HT-29 (cell line): ENCODE measurements at places on chromosomes 2 and 18. TPM values are rescaled to one million over a fixed set of nuclear protein-coding genes. Genes with fewer than 3 reads are reported as not detected.
A peak's percentile ranks its signal among the peaks of the same experiment; 100 is the strongest.

DNA sequence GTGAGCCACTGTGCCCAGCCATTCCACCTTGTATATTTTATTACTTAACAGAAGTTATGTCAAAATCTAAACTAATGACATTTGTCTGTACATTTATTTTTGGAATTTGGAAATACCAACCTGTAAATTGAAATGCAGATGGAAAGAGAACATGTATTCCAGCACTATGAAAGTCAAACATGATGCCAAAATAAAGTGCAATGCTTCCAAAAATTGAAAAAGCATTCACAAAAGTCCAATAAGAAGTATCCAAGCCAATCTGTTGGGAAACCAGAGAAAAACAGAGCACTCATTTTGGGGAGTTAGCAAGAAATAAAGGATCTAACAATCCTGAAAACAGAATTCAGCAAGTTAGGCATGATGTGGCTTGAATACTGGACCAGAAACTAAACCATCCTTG, 30.3 kb upstream of the NARS1 start:
- DNase-seq, result no peak

- DNase-seq, result no peak
Measured at GRCh38 chr2:223952280-223952968, 4.8 kb upstream of the MRPL44 start.

GRCh38 chr18:49842656-49843055, 29.3 kb upstream of the ACAA2 start:
- DNase-seq, result no peak

GRCh38 chr2:134581877-134582546, 136.8 kb downstream of the TMEM163 start:
- no peak for DNase-seq

- DNase-seq, result no peak
Measured at GRCh38 chr2:9686061-9686460, 55.3 kb upstream of the YWHAQ start.

GRCh38 chr18:11726556-11726955, 37.5 kb downstream of the GNAL start:
- DNase-seq, result no peak

GRCh38 chr2:37181726-37182684, 6.5 kb downstream of the SULT6B1 start:
- DNase-seq, result peak; percentile 26

SCN3A gene
- total RNA-seq, result 0.03 TPM in 1 of 2 replicates, not detected in the other

CYB5A gene
- 130 and 133 TPM in 2 replicates for total RNA-seq

SCN1A gene
- total RNA-seq, result not detected in 2 replicates

SLC4A5 gene
- total RNA-seq, result 0.36 TPM in 1 of 2 replicates, not detected in the other
